Spleen (tissue), 13 donors: ENCODE measurements at places on chromosomes 4 and X. TPM values are rescaled to one million over a fixed set of nuclear protein-coding genes. Genes with fewer than 3 reads are reported as not detected.

The FAM236B gene
- not detected for total RNA-seq

- no peak for DNase-seq
Measured at GRCh38 chrX:133229361-133229760, 11.2 kb upstream of the TFDP3 start.

- no peak for DNase-seq
Measured at GRCh38 chr4:23332313-23332712, 557.5 kb downstream of the PPARGC1A start.

The SFRP2 gene
- total RNA-seq = 0.39 TPM

The ASB9 gene
- total RNA-seq = 19.5 TPM

The ARHGAP10 gene
- 20.6 TPM for total RNA-seq

GRCh38 chr4:120568731-120569130, 353.8 kb downstream of the PRDM5 start:
- no peak for DNase-seq

DNA sequence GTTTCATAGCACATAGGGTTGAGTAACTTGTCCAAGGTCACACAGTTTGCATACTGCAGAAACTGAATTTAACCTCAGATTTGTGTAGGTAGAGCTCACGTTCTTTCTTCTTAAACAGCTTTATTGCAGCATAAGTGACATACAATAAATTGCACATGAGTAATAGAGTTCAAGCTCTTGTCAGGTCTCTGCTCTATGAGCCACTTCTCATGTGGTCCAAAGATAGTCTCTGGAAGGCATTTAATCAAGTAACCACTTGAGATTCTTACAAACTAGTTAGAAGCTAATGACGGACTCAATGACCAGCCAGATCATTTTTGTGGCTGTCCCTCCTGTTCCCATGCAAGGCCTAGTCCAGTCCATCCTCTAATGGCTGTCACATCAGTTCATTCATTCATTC, 68.9 kb downstream of the MAOB start:
- DNase-seq = no peak

DNA sequence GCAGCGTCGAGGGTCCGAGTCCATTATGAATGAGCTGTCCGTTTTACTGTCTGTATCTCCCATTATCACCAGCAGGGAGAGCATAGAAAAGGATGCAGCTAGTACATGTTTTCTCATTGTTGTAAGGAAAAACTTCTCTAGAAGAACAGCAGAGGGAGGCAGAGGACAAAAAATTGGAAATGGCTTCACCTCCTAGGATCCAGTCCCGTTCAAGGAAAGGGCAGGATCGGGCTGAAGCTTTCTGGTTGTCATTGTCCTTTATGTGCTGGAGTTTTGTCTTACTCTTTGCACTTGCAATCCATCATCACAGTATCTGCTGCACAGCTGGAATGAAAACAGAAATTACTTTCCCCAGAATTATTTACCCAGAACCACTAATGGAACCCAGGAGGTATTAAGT, 14.7 kb downstream of the NDP start:
- DNase-seq = no peak

DNA sequence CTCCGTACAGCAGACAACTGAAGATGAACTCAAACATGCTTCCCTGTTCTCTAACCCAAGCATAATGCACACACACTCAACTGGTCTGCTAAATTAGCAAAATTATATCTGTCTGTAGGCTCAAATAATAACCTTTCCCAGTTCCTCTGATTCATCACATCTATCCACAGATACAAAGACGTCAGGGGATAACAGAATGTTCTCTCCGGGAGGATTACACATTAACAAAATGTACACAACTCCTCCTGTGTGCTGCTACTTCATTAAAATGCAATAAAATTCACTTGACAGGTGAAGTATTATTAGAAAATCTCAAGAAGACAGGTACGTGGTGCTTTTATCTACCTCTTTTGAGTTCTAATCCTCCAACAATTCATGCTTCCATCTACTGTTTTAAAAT, 57.4 kb downstream of the FAT1 start:
- DNase-seq = no peak

GRCh38 chr4:13988353-13989305, 361.1 kb upstream of the BOD1L1 start:
- DNase-seq = no peak

GRCh38 chr4:87224141-87224923, 3.9 kb upstream of the KLHL8 start:
- DNase-seq = no peak

DNA sequence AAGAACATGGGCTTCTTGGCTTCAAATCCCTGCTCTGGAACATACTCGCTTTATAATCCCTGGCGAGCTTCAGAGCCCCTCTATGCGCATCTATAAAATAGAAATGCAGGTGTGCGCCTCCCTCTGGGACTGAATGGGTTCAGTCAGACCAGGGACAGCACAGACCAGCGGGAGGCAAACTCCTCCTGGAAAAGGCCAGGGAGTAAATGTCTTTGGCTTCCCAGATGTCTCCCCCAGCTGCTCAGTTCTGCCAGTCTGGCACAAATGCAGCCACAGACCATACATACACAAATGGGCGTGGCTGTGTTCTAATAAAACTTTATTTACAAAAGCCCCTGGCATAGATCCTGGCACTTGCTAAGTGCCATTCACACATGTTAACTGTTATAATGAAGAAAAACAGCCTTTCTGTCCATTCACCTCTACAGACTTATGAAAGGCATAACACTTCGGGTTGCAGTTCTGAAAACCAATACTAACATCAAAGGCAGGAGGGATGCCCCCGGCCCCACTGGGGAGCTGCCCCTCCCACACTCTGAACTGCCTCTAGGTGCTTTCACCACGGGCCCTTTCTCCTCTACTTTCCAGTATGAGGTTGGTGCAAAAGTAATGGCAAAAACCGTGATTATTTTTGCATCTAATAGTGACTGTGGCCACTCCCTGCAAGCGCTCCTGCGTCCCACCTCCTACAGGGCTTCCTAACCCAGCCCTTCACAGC, 4.6 kb downstream of the JAKMIP1 start:
- DNase-seq = peak; percentile 39

DNA sequence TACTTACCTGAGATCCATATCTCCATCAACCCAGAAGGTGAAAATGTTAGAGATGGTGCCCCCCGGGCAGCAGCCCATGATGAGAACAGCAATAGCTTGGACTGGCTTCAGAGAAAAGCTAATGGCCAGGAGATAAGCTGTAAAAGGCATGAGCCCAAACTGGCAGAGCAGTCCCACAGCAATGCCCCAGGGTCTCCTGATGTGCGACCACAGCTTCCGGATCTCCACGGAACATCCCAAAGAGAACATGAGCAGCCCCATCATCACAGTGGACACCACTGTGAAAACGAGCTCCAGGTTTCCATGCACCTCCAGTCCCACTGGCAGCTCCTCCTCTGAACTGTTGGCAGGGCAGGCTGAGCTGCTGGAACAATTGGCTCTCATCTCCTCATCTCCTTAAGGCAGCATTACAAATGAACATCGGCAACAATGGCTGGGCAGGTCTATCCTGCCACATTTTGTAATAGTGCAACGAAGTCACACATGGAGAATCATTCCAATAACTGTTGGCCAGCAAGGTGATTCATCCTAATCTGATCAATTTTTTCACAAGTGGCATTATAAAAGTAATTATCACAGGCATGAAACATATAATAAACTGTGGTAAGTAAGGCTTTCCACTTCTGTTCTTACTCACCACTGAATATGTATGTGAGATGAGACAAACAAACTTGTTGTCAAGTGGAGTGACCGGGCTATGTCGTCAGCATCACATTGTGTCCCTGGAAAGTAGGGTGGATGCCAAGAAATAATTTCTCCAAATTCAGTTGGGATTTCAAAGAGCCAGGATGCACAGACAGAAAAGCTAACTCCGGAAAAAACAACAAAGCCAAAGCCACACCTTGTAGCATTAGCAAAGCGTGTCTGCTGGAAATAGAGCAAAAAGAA, at the start of gene SLC10A6:
Gene SLC10A6, minus strand, starts transcription at position 653 of the 888 bp plus-strand sequence. Its CDS starts 269 bp downstream, at position 384.
- no peak for DNase-seq

The TENT5D gene
- total RNA-seq = not detected

DNA sequence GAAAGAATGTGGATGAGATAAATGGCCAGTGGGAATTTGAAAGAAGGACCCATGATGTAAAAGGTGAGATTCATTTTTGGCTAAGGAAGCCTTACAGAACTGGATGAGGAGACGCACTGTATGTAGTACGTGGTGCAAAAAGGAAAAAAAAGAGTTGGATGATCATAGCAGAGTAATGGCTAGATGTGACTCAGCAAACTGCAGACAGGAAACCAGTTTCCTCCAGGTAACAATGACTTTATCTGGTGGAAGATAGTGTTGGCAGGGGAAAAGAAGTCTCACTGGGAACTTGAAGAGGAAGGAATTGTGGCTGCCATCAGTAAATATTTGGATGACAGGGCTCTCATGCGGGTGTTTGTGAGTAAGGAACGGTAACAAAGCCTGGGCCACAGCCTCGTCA, 243.2 kb downstream of the CPE start:
- DNase-seq = no peak

DNA sequence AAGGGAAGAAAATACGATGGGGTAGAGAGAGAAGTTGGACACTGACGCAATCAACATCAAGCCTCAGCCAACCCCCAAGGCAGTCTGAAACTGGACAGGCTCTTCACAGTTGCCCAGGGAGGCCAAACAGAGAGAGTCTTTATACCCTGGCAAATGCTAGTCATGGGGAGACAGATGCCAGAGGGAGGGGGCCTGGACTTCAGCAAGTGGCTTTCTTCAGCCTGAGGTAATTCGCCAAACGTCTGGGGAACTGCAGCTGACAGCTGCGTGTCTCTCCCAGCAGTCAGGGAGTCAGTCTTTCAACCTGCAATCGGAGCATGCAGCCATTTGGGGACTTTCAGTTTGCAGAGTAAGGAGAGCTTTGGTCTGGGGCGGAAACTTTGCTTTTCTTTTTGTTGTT, 521.6 kb downstream of the TRIML1 start:
- DNase-seq = no peak

- no peak for DNase-seq
Measured at GRCh38 chr4:48058617-48059530, 42.3 kb downstream of the NIPAL1 start.

- no peak for DNase-seq
Measured at GRCh38 chr4:120536884-120537283, 385.6 kb downstream of the PRDM5 start.

DNA sequence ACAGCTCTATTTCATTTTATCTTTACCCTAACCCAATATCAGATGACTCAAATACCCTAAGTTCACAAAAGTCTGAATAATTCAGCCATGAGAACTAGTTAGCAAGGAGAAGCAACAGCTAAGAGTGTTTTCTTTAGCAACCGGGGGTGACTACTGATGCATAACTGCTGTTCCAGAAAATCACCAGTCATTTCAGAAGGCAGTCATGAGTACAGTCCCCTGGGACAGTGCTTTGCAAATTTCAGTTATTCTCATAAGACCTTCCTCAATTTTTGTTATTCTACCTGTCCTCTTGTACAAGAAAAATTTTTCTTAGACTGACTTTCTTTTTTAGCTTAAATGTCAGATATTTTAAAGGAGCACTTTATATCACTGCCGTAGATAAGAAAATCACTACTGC, 16.4 kb downstream of the BANK1 start:
- no peak for DNase-seq

DNA sequence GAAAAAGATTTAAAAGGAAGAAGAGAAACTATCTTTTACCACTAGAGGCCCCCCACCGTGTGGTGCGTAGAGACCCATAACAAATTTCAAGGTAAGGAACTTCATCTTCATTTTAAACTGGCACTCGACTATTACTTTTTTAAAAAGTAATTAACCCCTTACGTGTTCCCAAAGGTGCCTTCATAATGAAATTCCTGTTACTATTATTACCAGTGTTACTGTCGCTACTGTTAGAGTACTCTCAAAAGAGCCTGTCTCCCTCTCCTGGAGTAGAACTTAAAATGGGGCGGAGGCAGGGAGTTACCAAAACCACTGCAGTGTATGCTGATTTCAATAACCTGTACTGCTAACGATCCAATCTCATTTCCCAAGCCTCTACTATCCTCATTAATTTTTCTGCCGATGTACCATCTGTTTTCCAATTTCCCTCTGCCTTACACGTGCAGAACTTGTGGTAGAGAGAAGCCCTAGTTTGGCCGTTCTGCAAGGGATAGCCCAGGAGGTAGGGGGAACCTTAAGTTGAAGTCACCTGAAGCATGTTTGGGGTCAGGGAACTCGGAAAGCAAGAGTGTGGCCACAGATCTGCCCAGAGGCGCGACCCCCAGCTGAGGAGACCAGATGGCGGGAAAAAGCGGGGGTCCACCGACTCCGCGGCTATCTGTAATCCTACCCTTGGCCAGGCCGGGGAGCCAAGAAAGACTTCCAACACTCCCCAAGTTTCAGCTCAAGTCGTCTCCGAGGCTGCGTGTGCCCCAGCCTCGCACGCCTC, 720 bp upstream of the STK26 start:
- no peak for DNase-seq

- DNase-seq = no peak
Measured at GRCh38 chr4:2338754-2339457, 77.0 kb upstream of the MXD4 start.

DNA sequence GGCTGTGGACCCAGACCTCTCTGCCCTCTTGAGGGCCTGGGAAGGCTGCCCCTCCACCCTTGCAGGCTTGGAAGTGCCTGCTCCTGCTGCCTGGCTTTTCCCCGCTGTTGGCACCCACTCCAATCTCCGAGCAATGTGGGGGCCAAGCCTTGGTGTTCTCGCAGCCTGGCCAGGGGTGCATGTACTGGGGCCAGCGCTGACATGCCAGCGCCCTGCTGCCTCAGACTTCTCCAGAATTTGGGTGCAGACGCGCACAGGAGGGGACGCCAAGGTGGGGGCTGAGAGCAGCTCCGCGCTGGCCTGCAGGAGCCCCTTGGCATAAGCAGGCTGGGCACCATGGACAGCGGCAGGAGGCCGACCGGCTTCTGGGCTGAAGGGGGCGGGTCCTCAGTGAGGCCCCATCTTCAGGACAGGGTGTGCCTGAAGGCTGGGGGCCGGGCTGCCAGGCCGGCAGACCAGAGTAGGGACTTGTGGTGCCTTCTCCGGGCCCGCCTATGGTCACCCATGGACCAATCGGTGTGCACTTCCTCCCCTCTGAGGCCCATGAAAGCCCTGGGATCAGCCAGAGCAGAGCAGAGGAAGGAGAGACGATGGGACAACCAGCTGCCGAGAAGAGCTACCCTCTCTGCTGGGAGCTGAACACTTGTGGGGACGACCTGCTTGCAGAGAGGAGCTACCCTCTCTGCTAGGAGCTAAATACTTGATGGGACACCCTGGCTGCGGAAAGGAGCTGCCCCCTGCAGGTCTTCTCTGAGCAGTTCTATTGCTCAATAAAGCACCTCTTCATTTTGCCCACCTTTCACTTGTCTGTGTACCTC, 118.3 kb downstream of the DNAAF6 start:
- DNase-seq = peak; percentile 78

DNA sequence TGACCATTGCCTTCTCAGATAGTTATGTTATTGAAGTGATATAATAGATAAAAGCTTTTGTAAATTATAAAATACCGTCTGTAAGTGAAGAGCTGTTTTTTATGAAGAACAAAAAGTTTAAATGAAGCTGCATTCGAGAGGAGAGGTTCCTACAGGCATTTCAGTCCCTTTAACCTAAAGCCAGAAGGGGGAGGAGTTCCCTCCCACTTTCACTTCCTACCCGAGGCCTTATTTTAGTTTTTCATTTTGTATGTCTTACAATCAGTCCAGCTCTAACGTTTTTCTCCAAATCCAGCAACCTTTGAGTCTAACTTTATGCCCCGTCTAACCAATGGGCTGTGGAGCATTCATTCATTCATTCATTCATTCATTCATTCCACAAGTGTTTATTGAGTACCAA, 16.5 kb upstream of the SOX3 start:
- DNase-seq = no peak

The CLNK gene
- total RNA-seq = 1.8 TPM
